ENCODE measurements at places on chromosomes 1 and 21. TPM values are rescaled to one million over a fixed set of nuclear protein-coding genes. Genes with fewer than 3 reads are reported as not detected.
A peak's percentile ranks its signal among the peaks of the same experiment; 100 is the strongest.

DNA sequence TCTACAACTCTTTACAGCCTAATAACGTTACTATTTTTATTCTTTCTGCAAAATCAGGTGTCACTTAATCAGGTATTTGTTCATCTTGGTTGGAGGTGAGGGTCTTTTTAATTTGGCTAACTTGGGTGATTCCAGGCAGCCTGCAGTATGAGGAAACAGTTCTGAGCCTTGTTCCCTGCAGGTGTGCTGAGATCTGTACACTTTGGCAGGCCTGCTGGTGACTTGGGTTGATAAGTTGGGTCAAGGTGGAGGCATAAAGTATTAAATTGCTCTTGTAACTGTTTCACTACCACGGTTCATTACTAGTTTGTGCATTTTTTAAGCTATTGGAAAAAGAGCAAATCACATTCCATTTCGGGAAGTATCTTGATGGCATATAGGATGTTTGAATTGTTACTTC, 10.0 kb downstream of the MAP3K21 start:
- no peak for DNase-seq

NBPF10 gene
- 1.2 TPM for total RNA-seq

DNA sequence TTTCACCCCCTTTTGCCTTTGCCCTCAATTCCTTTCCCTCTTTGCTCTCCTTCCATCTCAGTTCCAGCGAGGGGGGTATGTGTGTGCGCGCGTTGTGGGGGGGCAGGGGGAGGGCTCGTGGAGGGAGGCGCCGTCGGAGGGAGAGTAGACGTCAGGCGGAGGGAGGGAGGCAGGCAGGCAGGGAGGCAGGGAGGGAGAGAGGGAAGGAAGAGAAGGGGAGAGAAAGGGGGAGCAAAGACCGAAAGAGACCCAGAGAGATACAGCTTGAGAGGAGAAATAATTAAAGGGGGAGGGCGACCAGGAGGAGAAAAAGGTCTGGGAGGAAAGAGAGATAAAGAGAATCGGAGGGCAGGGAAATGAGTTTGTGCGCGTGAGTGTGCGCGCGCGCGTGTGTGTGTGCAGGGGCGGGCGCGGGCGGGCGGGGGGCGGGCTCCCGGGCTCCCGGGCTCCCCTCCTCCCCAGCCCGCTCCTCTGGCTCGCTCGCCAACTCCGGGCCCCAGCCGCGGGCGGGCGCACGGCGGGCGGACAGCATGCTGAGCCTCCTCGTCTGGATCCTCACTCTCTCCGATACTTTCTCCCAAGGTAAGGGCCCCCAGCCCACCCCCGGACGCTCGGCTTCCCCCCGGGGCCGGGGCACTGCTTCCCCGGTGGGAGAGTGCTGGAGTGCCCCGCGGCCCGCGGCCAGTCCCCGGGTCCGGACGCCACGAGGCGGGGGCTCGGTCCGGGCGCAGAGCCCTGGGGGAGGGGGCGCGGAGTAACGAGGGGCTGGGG, at the start of gene KIRREL1:
Gene KIRREL1 (plus strand): TSS at position 499 of the 771 bp plus-strand sequence. CDS start 32 bp downstream, at position 531.
- peak; percentile 61 for DNase-seq

APOBEC4 gene
- total RNA-seq, result not detected

DNA sequence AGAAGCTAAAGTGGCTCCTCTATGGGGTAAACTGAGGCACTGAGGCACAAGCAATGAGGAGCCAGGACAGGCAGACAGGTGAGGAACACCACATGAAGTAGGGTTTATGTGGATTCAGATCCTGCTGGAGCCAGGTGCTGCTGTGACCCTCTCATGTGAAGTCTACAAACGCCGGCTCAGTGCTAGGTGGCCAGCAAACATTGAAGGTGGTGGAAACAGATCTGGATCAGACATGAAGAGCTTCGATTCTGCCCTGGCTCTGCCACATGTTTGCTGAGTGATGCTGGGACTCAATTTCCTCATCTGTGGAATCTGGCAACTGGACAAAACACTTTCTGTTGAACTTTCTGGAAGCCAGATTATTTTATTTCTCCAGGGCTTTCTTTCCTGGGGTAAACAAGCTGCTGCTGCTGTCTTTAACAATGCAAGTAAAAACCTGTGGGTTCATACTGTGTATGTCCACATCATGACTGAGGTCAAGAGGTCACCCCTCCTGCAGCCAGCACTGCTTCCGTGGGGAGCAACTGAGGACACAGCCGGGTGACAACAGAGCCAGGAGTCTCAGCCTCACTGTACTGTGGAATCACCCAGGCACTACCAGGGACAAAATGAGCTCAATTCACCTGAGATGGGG, 33.3 kb downstream of the HMGB4 start:
- DNase-seq, result no peak

GRCh38 chr1:18684303-18684702, 53.7 kb downstream of the PAX7 start:
- DNase-seq, result no peak
